ENCODE measurements at places on chromosomes 5 and 9.

DNA sequence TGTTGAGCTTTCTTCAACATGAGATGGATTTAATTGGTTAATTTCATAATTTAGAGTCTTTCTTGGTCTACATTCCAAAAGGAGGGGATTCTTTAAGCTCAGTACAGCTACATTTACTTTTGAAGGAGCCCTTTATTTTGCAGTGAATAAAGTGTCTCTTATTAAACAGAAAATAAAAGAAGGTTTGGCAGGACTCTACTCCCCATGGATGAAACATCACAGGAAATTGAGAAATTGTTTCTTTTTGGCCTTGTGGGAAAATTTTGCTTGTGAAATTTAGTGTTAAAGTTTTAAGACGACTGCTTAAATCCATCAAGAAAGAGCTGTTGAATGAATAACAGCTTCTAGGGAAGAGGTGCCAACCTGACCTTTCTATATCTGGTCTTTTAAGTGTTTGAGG is 187.7 kb downstream of the NTRK2 start:
- DNase-seq, result no peak

- no peak for DNase-seq
Observed at GRCh38 chr5:172150514-172151425, 37.3 kb downstream of the STK10 start.

DNA sequence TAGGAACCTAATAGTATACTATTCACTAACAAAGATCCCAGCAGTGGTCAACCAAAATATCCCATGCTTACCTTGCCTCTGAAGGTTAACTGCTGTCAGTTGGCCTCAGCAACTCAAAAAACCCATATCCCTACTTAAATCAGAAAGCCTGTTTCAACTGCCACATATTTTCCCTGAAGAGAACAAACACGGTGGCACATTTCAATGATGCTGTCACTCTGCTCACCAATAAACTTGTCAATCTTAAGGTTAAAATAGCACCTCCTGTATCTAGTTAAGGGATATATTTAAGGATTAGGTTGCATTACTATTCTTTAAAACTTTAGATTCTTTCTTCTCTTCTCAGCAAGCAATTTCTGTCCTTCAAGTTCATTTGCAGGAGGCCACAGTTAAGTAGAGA is 986.9 kb downstream of the CDH18 start:
- DNase-seq, result no peak

DNA sequence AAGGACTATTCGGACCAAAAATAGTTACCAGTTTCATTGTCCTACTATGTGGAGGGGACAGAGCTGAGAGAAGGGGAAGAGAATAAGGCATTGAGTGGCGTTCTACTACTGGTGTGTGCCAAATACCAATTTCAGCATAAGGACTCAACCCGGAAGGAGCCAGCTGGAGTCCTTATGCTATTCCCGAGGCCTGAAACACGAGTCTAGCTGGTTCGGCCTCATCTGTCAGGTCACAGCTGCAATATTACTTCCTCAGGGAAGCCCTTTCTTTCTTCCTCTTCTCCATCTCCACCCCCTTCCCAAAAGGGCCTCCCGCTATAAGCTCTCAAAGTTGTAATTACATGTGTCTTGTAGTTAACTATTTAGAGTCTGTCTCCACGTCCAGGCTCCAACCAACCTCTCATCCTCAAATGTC is 20.5 kb upstream of the FER start:
- DNase-seq, result no peak

GRCh38 chr5:33901156-33901555 is 9.4 kb upstream of the ADAMTS12 start:
- DNase-seq, result no peak

DNA sequence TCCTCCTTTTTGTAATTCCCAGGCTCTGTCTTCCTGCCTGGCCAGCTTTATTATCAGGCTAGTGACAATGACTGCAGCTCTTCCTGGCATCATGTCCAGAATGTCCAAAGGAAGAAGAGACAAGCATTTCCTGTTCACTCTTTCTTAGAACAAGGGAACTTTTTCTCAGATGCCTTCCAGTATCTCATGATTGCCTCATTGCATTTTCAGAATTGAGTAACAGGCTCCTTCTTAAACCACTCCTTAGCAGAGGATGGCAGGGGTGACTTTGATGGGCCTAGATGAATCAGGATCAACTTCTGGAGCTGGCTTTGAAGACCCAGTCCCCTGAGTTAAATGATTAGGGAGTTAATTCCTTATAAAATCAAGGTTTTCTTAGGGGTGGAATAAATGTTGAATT is 92.9 kb upstream of the RASGRF2 start:
- DNase-seq, result no peak

- DNase-seq, result no peak
Observed at GRCh38 chr5:38453921-38454320, 102.5 kb downstream of the LIFR start.

DNA sequence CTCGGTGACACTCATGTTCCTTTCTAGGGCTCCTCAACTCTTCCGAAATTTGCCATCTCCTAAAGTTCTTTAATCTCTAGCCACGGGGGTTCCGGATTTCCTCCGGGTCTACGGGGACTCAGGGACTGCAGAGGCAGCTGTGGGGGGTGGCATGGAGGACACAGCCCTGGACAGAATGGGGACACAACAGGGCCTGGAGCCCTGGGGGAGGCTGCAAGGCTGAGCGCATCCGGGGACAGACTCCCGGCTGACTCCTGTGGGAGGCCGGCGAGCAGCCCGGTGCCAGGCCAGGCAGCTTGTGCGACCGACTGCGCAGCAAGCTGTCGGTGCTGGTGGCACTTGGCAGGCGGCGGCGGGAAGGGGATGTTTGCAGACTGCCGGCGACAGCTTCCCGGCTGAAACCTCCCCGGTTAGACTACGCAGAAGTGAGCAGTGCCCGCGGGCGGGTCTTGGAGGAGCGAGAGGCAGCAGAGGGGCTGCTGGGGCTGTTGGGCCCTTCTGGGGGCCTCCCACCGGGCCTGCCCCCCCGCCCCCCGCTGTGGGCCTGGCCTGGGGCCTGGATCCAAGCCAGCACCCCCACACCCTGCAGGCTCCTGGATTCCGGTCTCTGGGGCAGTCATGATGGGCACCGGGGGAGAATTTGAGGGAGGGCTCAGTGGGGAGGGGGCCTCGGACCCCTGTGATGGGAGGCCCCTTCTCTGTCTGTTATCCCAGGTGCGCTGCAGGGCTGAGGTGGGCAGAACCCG is 28.7 kb upstream of the UBAC1 start:
- no peak for DNase-seq

DNA sequence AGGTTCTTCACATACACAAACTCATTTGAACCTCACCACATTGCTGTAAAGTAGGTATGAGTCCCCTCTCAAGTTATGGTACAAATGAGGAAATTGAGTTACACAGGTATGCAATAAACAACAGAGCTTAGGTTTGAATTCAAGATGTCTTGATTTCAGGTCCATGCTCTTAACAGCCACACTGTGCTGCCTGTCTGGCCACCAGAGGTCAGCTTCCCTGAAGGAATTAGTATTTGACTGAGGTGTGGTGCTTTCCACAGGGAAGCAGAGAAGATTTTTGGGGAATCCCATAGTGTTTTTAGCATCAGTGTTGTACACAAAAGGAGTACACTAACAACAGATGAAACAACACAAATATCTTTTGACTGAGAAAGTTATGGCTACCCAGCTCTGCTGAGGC is 94.4 kb upstream of the ITGA1 start:
- DNase-seq, result no peak

GRCh38 chr5:145221416-145221815 is 613.7 kb downstream of the PRELID2 start:
- DNase-seq, result no peak

DNA sequence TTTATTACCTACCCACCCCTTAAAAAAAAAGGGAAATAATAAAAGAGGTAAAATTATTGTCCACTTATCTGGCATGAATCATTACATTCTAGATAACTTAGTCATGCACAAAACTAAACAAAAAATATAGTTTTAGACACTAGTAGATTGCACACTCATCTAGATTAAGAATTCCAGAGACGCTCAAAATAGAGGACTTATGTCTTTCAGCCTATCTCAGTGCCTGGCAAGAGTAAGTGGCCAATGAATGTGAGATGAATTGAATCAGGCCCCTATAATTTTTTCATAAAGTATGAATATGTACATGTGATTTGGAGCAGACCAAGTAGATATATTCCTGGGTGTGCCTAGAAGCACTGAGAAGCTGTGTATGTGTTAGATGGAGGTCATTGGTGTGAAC is 2.0 kb upstream of the RXFP3 start:
- no peak for DNase-seq

- DNase-seq, result no peak
Observed at GRCh38 chr9:98639133-98639532, 69.6 kb downstream of the GABBR2 start.

DNA sequence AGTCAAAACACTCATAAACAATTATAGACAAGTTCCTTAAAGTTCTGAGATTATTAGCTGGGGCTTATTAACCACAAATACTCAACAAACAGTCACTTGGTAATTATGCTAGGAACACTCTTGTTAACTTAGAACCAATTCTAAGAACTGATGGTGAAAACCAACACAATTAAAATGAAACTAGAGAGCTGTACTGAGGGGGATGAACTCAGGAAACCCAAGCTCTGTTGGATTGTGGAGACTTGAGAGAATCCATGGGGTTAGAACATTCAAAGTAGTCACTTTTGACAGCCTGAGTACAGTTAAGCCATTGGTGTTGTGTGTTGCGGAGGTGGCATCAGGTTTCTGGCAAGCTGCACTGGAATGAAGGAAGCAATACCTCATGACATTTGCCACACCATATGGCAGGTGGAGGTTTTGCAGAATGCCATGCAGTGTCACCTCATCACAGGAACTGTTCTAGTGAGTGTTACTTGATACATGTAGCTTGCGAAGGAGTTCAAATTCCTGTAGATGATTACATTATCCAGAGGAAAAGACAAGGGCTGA is 480.9 kb upstream of the CD180 start:
- DNase-seq, result no peak

- DNase-seq, result no peak
Observed at GRCh38 chr9:135502168-135502872, 1.8 kb downstream of the MRPS2 start.

DNA sequence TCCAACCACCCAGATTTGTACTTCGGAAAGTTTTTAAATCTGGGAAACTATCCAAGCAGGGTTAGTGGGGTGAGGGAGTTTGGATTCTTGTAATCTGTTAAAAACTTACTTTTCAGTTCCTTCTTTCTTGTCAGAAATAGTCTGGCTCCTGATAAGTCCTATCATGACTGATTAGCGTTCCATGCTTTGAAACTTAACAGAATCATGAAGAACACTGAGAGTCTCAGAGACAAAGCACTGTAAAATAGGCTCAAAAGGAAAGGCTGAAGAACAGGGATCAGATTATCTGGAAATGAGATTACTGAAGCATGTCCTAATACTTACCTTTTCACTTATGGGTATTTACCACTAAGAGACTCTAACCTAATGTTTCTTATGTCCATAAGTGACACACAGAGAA is 242.5 kb downstream of the ARRDC3 start:
- DNase-seq, result no peak

DNA sequence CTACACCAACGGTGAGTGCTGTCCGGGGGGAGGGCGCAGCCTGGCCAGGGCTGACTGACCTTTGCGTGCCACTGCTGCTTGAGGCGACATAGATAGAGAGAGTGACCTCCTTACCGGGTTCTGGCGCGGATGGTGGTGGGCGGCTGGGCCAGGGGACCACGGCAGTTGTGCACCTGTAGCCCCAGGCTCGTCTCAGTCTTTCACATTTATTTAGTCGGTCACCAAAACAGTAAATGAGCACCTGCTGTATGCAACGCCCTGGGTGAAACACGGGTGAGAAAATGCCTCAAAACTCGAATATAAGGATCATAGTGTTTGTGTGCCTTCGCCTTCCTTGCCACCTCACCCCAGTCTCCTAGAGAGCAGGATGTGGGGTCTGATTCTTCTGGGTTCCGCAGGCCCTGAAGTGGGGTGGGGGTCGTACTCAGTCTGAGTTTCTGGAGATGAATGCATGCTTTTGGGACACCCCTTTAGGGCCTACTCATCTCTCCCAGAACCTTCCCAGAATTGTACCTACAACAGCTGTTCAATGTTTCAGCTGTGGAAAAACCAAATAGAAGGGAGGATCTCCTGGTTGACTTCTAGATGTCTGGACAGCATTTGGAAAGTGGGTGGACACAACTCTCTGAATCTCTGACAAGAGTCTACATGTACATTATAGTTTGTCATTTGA is 714 bp downstream of the SEC24A start:
- no peak for DNase-seq

DNA sequence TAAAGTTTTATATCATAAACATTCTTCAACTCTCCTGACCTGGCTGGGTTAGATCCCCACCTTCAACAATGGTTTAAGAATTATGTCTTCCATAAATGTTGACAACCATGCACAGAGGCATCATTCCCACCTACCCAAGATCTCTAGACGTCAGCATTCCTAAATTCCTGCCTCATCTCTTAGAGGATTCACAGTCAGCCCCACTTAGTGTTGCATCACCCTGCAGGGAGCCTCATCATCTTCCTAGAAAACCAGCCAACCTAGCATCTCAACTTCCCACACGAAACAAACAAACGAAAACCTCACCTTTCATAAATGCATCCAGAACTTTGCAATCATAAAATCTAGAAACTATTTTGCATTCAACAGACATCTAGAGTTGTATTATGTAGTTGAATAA is 816.1 kb upstream of the C9orf72 start:
- no peak for DNase-seq

GRCh38 chr5:114191441-114191840 is 170.4 kb upstream of the KCNN2 start:
- no peak for DNase-seq

DNA sequence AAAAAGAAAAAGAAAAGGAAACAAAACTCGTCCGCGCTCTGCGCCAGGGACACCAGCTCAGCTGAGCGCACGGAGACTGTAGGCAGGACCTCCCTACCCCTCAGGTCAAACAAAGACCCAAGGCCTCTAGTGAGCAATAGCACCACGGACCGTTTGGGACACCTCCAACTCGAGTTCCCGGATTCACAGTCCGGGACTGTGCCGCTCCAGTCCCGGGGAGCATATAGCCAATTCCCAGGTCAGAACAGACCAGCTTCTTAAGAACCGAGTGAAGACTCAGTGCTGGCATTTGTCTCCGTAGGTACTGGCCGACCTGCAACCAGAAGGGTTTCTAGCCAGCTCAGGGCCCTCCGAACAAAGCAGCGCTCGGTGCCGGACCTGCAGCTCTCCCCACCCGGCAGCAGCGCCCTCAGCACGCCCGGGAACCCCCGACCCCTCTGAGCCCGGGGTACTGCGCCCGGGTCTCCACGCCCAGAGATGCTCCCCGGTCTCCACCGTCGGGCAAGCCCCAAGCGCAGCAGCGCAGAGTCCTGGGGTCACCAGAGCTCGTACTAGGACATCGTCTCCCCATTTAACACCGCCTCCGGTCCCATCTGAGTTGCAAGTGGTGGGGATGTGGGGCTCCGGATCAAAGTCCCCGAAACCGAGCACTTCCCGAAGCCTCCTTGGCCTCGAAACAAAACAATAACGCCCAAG is 591 bp downstream of the ABCA1 start:
- no peak for DNase-seq

- no peak for DNase-seq
Observed at GRCh38 chr5:140178482-140179116, 3.6 kb downstream of the CYSTM1 start.

GRCh38 chr5:149888280-149888679 is 56.3 kb downstream of the PDE6A start:
- no peak for DNase-seq

- DNase-seq, result no peak
Observed at GRCh38 chr5:108409786-108410185, 27.9 kb upstream of the FBXL17 start.
